ENCODE measurements at places on chromosomes 3 and 15.
A peak's percentile ranks its signal among the peaks of the same experiment; 100 is the strongest.

DNA sequence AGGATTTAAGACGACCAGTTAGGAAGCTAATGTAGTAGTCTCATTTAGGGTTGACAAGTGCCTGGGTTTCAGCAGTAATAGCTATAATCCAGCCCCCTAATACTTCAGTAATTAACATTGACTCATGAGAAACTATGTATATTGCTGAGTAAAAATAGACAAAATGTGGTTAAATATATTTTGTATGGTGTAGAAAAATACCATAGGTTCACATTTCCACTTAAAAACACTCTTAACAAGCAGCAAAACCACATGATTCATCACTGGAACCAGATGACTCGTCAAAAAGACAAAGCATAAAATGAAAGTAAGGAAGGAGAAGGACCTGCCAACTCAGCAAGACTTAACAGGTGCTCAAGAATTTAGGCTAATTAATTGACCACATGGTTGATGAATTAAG lies 288.9 kb downstream of the EFHB start:
- ATAC-seq, result peak; percentile 51

DNA sequence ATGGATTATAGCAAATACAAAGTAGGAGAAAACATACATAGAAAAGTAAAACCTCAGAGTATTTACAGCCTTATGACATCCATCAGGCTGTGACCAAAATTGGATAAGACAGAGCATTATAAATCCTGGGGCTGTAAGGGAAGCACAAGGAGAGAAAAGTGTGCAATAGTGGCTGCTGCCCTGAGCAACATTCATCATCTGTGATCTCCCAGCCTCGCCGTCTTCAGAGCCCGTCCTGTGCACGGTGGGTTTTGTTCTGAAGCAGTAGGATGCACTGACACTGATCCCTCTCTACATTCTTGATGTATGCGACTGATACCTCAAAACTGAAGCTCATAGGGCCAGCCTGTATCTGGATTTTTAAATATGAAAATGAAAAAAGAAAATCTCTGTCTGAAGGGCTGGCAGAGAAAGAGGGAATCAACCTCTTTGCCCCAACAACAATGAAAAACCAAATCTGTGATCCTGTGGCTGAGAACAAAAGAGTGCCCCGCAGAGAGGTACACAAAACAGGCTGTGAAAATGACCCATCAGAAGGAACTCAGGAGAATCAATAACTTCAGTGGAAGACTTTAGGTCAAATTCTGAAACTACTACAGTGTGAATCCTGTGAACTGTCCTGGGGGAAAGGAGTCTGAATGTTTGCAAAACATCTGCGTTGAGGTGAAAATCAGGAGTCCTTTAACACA lies 8.2 kb upstream of the RTP4 start:
- ATAC-seq, result no peak

DNA sequence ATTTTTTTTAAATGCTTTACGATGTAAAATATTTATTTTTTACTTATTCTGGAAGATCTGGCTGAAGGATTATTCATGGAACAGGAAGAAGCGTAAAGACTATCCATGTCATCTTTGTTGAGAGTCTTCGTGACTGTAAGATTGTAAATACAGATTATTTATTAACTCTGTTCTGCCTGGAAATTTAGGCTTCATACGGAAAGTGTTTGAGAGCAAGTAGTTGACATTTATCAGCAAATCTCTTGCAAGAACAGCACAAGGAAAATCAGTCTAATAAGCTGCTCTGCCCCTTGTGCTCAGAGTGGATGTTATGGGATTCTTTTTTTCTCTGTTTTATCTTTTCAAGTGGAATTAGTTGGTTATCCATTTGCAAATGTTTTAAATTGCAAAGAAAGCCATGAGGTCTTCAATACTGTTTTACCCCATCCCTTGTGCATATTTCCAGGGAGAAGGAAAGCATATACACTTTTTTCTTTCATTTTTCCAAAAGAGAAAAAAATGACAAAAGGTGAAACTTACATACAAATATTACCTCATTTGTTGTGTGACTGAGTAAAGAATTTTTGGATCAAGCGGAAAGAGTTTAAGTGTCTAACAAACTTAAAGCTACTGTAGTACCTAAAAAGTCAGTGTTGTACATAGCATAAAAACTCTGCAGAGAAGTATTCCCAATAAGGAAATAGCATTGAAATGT lies 15.6 kb downstream of the THBS1 start:
- ATAC-seq, result no peak

DNA sequence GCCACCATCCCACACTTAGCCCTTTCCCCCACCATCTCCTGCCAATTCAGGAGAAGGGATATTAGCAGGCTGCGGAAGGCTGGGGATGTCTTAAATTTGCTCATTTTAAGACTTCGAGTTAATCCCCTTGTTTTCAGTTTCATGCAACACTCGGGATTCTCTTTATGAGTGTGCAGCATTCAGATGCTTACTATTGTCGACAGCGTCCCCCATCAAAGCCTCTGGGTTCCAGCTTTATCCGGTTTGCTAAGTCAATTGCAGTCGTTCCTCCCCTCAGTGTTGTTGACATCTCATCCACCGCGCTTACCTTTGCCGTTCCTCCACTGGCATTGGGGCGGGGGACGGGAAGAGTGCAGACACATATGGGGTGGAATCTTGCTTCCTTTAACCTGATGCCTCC lies 220.2 kb downstream of the VPS13C start:
- ATAC-seq, result no peak

GRCh38 chr3:126319701-126320295 lies 37.4 kb downstream of the KLF15 start:
- ATAC-seq, result no peak

DNA sequence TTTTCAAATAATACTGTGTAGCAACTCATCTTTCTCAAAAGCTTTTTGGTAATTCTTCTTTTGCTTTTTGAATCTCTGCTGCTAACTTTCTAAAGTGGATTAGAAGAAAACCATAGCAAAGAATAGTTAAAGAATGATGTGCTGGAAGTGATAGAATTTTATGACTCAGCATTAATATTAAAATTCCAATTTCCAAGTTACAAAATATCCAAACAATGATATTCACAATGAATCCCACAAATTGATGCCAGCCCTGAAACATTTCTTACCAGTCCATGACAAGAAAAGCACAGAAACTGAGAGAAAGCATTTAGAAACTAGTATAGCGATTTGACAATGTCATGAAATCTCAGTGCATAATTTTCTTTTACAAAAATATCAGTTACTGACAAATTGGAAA lies 482.2 kb downstream of the RBMS3 start:
- ATAC-seq, result no peak

- no peak for ATAC-seq
Observed at GRCh38 chr15:91844341-91844740, 9.2 kb upstream of the SLCO3A1 start.

GRCh38 chr3:10551139-10551538 lies 45.8 kb upstream of the ATP2B2 start:
- ATAC-seq, result no peak

DNA sequence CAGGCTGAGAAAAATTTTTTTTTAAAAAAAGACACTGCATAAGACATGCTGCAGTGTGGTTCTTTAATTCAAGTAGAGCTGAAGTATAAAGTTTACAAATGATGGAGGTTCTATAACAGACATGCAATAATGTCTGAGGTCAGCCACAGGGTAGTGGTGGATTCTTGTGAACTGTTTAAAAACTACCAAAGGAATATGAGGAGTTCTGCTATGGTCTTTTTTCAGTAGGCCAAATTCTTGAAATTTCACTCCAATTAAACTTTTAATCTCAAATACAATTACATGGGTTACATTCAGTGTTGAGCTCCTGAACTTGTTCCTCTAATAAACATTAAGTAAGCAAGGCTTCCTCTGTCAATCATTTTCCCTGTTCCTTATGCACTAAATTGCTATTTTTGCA lies 122.7 kb downstream of the PLD1 start:
- no peak for ATAC-seq

- no peak for ATAC-seq
Observed at GRCh38 chr3:104396974-104397669, 969.6 kb upstream of the ALCAM start.

GRCh38 chr3:46419816-46420215 lies 12.8 kb downstream of the CCRL2 start:
- no peak for ATAC-seq

GRCh38 chr3:58012302-58012701 lies 4.1 kb downstream of the FLNB start:
- no peak for ATAC-seq

- peak; percentile 77 for ATAC-seq
Observed at GRCh38 chr15:63250312-63250965, 27.0 kb upstream of the APH1B start.

- no peak for ATAC-seq
Observed at GRCh38 chr15:65413760-65414144, 9.0 kb downstream of the IGDCC4 start.

DNA sequence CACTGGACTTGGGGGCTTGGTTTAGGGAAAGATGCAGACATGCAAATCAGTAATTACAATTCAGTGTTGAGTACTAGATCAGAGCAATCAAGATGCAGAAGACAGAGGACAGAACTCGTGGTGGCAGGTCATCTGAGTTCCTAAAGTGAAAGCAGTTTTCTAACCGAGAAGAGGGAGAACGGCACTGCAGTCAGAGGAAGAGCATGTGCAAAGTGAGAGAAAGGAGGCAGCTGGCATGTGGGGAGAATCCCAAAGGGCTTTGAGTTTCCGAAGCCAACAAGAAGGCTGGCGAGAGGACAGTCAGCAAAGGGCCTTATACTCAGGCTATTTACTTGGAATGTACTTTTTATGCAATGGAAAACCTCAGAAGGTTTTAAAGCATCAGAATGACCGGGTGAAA lies 87.0 kb downstream of the ANP32A start:
- ATAC-seq, result no peak

DNA sequence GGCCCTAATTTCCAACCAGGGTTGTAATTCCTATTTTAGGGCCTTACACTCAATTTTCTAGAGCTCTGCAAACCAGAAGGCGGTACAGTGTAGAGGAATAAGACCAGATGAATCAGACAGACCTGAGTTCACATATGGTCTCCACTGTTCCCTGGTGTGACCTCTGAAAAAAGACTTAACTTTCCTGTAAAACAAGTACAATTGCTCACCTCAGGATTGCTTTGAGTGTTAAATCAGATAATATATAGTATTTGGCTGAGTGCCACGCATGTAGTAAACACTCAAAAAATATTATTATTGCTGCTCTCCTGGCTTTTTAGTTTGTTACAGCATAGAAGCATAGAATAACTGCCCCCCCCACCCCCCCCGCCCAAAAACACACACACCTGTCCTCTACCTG lies 51.0 kb upstream of the STT3B start:
- ATAC-seq, result no peak

DNA sequence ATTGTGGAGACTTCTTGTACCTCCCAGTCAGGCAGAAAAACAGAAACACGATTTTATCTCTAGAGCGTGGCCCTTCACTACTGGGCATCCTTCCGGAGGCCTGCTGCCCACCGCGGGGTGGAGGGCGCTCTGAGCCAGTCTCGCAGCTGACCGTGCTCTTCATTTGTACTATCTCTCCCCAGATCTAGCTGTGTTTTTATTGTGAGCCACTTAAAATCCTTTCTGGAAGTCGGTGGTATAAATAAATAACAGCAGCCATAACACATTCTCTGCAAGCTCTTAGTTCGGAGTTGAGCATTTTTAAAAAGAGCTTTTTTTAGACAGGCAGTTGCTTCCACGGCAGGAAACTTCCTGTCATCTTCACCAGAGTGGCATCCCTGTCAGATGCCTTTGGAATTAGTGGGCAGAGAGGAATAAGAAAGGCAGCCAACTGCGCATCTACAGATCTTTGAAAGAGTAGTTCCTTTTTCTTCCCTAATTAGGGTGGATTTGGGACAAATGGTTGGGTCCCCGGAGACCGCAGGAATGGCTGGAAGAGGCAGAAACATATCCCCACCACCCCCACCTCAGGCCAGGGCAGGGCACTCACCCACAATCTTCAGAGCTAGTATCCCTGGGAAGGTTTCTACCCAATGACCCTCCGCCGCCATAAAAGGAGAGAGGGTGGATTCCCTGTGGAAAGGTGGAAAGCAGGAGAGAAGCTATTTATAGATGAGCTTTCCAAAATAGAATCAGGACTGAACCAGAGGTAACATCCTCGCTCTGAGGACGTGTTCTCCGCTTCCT lies 91.1 kb downstream of the TOP2B start:
- no peak for ATAC-seq

DNA sequence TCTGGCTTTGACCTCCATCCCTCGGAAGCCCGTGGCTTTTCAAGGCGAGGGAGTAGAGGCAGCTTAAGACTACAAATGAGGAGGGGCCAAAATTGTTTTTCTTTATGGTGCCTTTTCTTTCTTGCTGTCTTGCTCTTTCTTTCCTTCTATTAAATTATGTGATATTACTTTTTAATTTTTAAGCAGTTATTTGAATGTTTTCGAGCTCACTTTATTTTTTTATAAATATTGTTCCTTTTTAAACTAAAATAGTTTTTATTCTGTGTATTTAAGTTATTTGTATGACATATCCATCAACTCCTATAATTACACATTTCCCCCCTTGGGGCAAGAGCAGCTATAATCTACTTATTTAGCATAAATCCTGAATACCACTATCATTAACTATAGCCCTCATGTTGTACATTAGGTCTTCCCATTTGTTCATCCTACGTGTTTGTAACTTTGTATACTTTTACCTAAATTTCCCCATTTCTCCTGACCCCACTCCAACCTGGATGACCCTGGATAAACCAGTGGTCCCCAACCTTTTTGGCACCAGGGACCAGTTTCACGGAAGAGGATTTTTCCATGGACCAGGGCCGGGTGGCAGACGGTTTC lies 622 bp upstream of the PLSCR1 start:
- ATAC-seq, result no peak

DNA sequence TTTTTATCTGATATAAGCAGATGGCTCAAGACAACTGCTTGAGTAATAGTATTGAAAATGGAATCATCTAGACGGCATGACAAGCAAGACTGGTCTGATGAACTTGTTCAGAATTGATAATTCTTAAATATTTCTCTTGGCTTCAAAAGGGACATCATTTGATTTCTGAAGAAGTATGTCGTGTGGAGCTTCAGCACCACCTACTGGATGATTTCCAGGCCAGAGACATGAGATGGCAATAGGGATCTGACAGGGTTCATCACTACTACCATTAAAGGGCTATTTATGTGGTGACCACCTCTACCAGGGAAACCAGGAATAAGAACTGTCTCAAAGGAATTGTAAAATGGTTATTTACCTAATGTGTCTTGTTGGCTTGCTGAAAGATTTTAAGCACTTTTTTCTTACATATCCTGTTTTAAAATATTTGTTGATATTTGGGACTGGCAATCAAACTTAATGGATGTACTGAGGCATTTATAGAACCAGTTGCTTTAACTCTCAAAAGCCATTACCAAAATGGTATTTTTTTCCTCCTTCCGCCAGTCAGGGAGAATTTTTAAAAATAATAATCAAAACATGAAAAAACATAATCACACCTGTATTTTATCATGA lies 99.5 kb upstream of the FAM98B start:
- no peak for ATAC-seq

GRCh38 chr3:127016461-127016860 lies 33.5 kb downstream of the PLXNA1 start:
- ATAC-seq, result no peak

DNA sequence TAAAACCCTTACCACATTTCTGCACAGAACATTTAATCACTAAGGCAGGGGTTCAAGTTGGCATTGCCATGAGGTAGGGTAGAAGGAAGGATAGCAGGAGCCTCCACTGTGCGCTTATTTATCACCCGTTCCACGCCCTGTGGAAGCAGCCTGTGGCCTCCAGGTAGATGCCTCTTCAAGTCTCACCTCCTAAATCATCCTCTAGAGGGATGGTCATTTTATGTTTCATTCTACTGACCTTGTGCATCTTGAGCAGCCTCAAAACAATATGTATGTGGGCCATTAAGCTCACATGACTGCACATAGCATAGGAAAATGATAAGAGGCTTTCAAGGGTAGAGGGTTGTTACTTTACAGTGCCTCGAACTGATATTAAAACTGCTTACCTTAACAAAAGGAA lies 546.2 kb downstream of the GRM7 start:
- no peak for ATAC-seq
